ENCODE measurements at places on chromosomes 16 and 17. TPM values are rescaled to one million over a fixed set of nuclear protein-coding genes. Genes with fewer than 3 reads are reported as not detected.

DNA sequence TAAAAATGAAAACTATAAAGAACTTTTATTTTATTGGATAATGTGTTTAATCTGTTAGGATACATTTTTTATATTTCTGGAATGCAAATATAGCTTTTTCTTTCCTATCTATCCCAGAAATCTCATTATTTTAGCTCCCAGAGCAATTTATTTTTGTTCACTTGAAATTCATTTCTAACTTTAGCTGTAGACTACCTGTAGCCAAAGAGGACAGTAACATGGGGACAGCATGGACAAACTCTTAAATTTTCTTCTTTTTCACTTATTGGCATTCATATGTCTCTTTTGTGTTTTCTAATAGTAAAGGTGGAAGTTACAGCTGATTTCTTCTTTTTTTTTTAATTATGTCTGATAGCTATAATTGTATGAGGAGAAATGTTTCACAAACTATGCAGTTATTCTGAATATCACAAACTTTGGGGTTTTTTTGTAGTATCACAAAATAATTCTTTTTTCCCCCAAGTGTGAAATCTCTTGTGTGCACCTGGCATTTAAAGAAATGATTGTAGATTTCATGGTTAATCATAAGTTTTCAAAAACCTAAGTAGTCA, 55.4 kb downstream of the VMP1 start:
- H3K36me3 ChIP-seq, result no peaks in the 10 kb centered on the region
- no peak overlapping the region for H3K4me3 ChIP-seq
- no peak for DNase-seq
- H3K4me1 ChIP-seq, result no peaks in the 10 kb centered on the region
- no peak overlapping the region for H3K27ac ChIP-seq

GRCh38 chr17:7383742-7384488, 3.0 kb downstream of the TNK1 start:
- peak overlapping the region; percentile 27 for H3K4me3 ChIP-seq
- peaks cover 10% of the 10 kb centered on the region for H3K4me1 ChIP-seq
- H3K36me3 ChIP-seq, result no peaks in the 10 kb centered on the region
- no peak for DNase-seq
- peak overlapping the region; percentile 27 for H3K27ac ChIP-seq

DNA sequence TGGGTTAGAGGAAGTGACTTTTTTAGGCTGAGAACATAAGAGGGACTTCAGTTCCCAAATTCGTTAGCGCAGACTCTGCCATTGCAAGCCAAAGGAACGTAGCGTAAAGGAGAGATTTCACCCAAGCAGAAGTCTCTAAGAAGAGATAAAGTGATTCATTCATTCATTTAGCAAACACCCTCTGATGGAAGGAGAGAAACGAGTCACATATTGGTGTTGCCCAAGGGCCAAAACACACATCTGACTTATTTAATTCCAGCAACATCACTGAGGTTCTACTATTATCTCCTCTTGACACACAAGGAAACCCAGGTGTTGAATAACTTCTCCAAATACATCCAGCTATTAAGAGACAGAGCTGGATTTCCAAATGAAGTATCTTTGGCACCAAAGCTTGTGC, 85.7 kb upstream of the CACNG3 start:
- no peaks in the 10 kb centered on the region for H3K36me3 ChIP-seq
- H3K27me3 ChIP-seq, result no peaks in the 10 kb centered on the region
- no peaks in the 10 kb centered on the region for H3K4me1 ChIP-seq
- no peak overlapping the region for H3K4me3 ChIP-seq
- no peak for DNase-seq

The OR2C1 gene
- 1.1 TPM for total RNA-seq

DNA sequence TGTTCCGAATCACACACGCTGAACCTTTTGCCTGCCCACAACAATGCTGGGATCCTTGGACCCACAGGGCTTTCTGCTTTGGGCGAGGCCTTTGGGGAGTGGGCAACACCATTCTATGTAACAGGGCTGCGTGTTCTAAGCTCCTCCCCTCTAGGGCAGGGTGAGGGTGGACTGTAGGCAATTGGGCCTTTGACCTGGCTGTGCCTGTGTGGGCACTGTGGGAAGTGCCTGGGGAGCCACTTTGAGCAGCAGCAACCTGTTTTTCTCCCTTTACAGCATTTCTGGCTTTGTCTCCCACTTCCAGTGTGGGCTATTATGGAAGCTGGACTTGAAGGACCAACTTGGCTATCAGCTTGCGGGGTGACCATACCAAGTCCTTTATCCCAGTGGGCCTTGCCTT, 128.9 kb upstream of the WSCD1 start:
- H3K27me3 ChIP-seq, result no peaks in the 10 kb centered on the region
- no peak overlapping the region for H3K4me3 ChIP-seq

DNA sequence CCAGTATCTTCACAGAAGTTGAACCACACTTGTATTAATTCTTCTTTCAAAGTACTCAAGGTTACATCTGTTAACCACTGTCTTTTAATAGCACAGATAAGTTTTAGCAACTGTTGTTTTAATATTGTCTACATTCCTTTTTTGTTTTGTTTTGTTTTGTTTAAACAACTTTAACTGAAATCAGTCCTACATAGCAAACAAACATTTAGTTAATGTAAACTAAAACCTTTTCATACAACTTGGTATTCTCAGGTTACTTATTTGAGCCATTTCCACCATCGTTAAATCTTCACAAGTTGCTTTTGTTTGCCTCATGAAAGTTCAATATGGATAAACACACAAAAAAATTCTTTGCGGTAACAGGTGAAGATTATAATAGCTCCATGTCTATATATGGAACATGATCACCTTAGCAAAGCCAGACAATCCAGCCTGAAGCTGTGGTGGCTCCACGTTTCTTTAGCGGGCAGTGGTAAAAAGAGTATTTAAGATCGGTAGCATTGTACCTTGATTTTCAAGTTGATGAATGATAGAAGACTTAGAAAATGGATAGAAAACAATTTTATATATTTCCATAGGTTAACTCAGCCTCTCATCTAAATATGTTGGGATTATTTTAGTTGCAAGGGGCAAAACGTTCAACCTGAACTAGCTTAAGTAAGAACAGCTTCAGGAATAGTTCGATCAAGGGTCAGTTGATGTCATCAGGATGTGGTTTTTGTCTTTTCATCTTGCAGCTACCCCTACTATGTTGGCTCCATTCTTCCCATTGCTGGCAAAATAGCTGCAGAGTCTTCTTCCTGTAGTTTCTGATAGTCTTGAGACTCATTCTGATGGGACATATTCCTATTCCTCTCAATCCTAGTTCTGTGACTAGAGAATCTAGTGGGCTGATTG, 182.8 kb downstream of the FTO start:
- no peaks in the 10 kb centered on the region for H3K27me3 ChIP-seq
- no peak overlapping the region for H3K4me3 ChIP-seq
- H3K36me3 ChIP-seq, result no peaks in the 10 kb centered on the region
- no peaks in the 10 kb centered on the region for H3K4me1 ChIP-seq
- no peak for DNase-seq

The KRTAP4-1 gene
- total RNA-seq, result not detected

The LITAF gene
- 92.5 TPM for total RNA-seq

GRCh38 chr16:24499193-24499814, 40.1 kb upstream of the RBBP6 start:
- no peak overlapping the region for H3K4me3 ChIP-seq
- DNase-seq, result no peak
- H3K27me3 ChIP-seq, result no peaks in the 10 kb centered on the region
- H3K36me3 ChIP-seq, result no peaks in the 10 kb centered on the region

The HEATR9 gene
- not detected for total RNA-seq

DNA sequence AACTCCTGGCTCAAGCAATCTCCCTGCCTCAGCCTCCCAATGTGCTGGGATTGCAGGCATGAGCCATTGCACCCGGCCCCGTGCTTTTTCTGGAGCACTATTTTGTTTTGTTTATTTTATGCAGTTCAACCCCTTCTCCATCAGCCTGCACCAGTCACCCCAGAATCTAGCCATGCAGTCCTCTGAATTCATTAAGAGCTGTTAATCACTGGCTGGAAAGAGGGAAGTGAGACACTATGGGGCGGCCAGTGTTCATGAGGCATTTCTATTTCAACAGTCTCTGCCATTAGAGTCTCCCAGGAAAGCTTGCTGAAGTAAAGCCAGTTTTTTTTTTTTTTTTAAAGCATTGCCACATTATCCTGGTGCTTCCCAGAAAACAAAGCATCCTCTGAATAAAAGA, 1.7 kb downstream of the VWA3A start:
- H3K27ac ChIP-seq, result no peak overlapping the region
- no peaks in the 10 kb centered on the region for H3K4me1 ChIP-seq
- H3K36me3 ChIP-seq, result no peaks in the 10 kb centered on the region
- DNase-seq, result no peak
- H3K4me3 ChIP-seq, result no peak overlapping the region
- H3K27me3 ChIP-seq, result no peaks in the 10 kb centered on the region

- no peak overlapping the region for H3K27ac ChIP-seq
- no peak overlapping the region for H3K4me3 ChIP-seq
- no peaks in the 10 kb centered on the region for H3K36me3 ChIP-seq
- DNase-seq, result no peak
Measured at GRCh38 chr17:57639381-57639780, 105.7 kb downstream of the CCDC182 start.

DNA sequence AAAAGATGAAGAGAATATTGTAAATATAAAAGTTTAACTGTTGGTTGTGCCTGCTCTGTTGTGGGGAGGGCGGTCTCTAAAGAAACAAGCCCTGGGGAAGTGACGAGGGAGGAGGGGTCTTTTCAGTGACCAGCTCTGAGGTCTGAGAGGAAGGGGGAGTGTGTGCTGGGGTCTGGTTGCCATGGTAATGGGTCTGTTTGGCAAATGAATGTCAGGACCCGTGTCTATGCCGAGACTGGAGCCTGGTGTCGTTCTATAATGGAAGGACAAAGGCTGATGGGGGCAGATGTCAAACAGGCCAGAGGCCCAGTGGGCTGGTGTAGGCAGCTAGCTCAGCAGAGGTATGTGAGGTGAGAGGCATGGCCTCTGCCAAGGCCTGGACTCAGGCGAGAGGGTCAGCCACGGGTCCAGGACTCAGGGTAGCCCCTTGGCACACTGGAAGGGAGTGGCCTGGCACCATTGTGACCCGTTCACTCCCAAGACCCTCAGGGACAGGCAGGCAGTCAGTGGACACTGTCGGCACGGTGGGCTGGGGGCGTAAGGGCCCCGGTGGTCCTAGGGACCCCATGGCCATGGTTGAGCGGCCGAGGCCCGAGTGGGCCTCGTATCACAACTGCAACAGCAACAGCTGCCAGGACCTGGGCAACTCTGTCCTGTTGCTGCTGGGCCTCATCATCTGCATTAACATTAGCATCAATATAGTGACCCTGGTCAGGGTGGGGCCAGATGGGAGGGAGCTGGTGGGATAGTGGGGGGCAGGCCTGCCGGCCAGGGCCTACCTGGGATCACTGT, at the start of gene SPEM1:
Gene SPEM1 (plus strand): TSS at position 506 of the 792 bp plus-strand sequence. CDS start 61 bp downstream, at position 567.
- no peaks in the 10 kb centered on the region for H3K27me3 ChIP-seq
- DNase-seq, result no peak
- no peaks in the 10 kb centered on the region for H3K36me3 ChIP-seq
- no peak within 1 kb of the TSS for H3K4me3 ChIP-seq
- H3K27ac ChIP-seq, result no peak within 1 kb of the TSS

DNA sequence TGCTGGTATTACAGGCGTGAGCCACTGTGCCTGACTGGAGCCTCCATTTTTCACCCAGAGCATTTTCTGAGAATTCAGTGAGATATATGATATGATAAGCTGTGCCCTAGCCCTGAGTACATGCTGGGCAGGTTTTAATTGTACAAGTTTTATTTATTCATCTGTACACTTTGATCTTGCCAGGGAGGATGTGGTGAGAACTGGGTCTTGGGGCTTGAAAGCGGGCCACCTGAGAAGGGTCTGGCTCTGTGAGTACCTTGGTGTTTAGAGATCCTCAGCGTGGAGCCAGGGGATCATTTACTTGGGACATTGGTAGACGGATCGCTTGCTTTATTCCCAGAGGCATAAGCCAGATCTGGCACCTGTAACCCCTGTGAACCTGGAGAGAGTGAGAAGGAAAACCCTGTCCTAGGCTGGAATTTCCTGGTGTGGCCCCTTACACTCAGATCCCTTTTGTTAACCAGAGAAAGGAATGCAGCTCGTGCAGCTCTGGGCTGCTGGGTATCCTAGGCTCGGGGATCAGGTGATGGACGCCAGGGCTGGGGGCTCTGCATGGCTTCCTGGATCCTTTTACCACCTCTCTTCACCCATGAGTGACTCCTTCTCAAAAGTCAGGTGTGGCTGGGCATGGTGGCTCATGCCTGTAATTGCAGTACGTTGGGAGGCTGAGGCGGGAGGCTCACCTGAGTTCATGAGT, 91.9 kb downstream of the ABCC1 start:
- peaks cover 4% of the 10 kb centered on the region for H3K36me3 ChIP-seq
- peak overlapping the region; percentile 74 for H3K27ac ChIP-seq

DNA sequence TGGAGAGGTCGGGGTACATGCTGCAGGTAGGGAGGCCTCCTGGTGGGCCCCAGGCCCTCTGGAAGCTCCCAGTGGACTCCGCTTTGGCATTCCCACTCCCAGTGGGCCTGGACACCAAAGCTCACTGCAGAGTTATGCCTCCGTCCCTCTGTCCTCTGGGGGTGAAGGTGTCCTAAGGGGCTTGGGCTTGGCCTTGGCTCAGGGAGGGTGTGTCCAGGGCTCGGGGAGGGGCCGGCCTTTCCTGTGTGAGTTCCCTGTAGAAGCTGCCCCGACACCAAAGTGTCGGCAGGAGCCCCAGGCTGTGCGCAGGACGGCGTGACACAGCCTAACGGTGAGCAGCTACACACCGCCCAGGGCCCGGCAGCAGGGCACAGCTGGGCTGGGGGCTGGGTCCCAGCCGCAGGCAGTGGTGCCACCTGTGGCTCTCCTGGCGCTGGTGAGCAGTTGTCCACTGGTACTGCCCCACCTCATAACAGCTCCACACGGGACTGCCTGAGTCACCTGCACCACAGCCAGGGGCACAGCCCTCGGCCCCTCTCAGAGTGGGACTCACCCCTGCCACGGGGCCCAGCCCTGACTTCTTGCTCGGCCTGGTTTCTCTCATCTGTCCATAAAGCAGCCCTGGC, 6.1 kb downstream of the TEPSIN start:
- no peak overlapping the region for H3K27ac ChIP-seq
- no peak overlapping the region for H3K4me3 ChIP-seq
- no peaks in the 10 kb centered on the region for H3K4me1 ChIP-seq
- H3K36me3 ChIP-seq, result no peaks in the 10 kb centered on the region

DNA sequence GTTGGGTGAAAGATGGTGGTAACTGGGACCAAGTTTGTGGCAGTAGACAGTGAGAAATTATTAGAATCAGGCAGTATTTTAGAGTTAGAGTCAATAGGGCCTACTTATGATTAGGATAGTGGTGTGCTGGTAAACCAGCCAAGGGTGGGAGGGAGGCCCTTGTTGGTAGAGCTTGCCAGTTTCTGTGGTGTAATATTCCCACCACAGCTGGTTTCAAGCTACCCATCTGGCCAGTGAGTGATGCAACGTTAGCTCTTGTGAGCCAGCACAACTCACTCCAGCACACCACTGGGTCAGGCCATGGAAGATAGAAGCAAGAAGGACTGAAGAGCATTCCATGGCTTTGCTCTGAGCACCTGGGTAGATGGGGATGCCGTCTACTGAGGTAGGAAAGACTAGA, 34.9 kb downstream of the GNAO1 start:
- no peaks in the 10 kb centered on the region for H3K27me3 ChIP-seq
- H3K4me1 ChIP-seq, result no peaks in the 10 kb centered on the region
- no peaks in the 10 kb centered on the region for H3K36me3 ChIP-seq
- no peak overlapping the region for H3K27ac ChIP-seq
- no peak for DNase-seq

The NGFR gene
- total RNA-seq, result 30.1 TPM

- H3K4me3 ChIP-seq, result no peak overlapping the region
- no peaks in the 10 kb centered on the region for H3K4me1 ChIP-seq
- H3K27ac ChIP-seq, result no peak overlapping the region
- H3K27me3 ChIP-seq, result no peaks in the 10 kb centered on the region
- no peaks in the 10 kb centered on the region for H3K36me3 ChIP-seq
- DNase-seq, result no peak
Measured at GRCh38 chr17:40224718-40225550, 5.8 kb downstream of the WIPF2 start.

The GPR179 gene
- 0.40 TPM for total RNA-seq

The CD300C gene
- 1.5 TPM for total RNA-seq
